Pons (tissue), 1 donor: ENCODE measurements at places on chromosomes 12 and 14.

GRCh38 chr12:28114488-28114887, 75.8 kb upstream of the CCDC91 start:
- DNase-seq: no peak

- peak; percentile 59 for DNase-seq
These were observed 38.3 kb upstream of the PNMA1 start for GRCh38 chr14:73752297-73752992.

GRCh38 chr12:66653796-66654195, 25.1 kb downstream of the GRIP1 start:
- DNase-seq: no peak

DNA sequence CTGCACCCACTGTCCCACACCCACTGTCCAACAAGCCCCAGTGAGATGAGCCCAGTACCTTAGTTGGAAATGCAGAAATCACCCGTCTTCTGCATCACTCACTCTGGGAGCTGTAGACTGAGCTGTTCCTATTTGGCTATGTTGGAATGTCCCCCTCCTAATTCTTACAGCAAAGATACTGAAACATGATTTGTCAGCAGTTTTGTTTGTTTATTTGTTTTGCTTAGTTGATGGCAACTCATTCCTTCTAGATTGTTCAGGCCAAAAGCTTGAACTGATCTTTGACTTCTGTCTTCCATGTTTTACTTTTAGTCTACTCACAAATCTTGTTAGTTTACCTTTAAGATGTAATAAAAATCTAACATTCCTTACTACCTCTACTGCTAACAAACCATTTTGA, 233.6 kb upstream of the MIS18BP1 start:
- DNase-seq: no peak

DNA sequence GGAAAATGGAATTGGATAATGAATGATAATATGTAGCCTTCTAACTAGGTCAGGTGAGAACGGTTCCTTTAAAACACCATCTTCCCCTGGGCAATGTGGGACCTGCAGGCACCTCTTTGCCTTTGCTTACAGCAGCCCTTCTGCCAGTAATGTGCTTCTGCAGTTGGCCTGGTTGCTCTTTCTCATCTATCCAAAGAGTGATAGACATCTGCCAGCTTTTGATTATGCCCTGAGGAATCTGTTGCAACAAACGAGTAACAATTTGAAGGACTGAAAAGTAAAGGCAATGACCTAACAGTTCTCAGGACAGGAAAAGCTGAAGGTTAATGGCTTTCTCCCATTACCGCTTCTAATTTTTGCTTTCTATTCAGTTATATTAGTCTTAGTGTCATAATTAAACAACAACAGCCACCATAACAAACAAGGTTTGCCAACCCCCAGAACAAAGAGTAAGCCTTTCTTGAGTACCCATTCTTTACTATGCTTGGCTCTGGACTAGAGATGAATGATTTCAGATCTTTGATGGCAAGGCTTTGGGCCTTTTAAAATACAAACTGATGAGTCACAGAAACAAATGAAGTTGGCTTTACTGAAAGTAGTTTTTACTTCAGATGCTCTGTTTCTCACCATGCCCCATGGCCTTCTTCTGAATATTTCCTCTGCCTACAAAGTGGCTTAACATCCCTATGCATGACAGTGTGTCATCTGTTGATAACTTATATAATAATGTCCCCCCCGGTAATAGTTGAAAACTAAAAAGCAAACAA, 76.1 kb upstream of the KRR1 start:
- no peak for DNase-seq

DNA sequence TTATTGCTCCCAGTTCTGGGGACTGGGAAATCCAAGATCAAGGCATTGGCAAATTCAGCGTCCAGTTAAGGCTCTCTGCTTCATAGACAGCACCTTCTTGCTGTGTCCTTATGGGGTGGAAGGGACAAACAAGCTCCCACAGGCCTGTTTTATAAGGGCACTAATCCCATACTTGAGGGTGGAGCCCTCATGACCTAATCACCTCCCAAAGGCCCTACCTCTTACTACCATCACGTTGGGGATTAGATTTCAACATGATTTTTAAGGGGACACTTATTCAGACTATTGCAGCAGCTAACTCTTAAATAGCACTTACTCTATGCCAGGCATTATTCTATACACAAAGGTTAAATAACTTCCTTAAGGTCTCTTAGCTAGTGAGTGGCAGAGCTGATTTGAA, 17.3 kb downstream of the TOGARAM1 start:
- DNase-seq: no peak

- DNase-seq: peak; percentile 51
These were observed 17.2 kb downstream of the PLEKHG3 start for GRCh38 chr14:64721391-64721791.
